Calu3 (cell line): ENCODE measurements at places on chromosomes 1 and 21.

DNA sequence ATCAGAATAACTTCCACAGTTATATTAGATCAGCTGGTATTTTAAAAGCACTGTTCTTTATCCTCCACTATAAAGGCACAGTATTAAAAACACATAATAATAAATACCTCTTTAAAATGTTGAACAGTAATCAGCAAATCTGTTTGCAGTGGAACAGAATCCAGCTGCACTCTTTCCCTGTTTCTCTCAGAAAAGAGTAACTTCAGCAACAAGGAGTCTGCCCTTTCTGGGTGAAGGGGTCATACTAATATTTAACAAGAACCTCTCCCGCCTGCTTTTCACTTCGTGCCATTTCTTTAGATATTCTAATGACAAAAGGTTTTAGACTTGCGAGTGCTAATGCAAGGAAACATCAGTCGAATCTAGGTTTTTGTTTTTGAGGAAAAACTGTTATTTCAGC lies 194.2 kb upstream of the FMN2 start:
- DNase-seq = no peak

- DNase-seq = no peak
Measured at GRCh38 chr1:34265396-34265795, 88.7 kb downstream of the C1orf94 start.

DNA sequence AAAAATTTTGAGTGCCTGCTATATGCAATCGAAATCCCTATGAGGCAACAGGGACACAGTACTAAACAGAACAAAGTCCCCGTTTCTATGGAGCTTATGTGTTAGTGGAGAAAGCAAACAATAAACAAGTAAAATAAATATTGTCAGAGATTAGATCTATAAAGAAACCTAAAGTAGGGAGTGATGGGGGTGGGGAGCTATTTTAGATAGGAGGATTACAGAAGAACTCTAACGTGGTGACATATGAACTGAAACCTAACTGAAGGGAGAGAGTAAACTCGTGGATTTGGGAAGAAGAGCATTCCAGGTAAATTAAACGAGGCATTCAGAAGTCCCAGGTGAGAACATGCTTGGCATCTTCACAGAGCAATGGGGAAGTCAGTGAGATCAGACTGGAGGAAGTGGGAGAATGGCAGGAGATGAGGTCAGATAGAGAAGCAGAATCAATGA lies 154.5 kb downstream of the DENND1B start:
- no peak for DNase-seq

GRCh38 chr1:23692308-23692871 lies 784 bp downstream of the RPL11 start:
- peak; percentile 2 for DNase-seq

DNA sequence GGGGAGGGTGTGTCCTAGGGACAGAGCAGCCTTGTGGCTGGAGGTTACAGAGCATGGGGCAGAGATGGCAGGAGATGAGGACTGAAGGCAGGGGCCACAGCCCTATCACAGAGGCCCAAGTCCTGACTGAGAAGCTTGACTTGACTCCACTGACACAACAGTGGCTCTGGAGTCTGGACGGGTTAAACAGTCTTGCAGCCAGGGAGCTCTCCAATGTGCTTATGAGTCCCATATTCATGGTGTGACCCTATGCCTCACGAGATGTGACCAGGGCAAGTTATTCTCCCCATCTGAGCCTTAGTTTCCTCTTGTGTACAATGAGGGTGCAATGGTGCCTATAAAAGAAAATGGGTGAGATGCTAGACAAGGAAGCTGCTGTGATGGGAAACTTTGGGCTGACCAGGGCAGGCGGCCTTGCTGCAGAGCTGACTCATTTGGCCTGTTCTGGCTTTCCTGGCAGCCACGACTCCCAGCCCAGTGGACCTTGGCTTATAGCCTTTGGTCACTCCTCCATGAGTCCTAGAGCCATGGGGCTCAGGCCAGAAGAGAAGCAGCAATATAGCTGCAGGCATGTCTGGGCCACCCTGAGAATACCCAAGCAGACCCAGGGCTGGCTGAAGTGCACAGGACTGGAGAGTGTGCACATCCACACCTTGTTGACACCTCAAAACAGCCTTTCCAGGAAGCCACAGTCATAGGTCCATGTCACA lies 2.8 kb upstream of the TTC22 start:
- DNase-seq = no peak

DNA sequence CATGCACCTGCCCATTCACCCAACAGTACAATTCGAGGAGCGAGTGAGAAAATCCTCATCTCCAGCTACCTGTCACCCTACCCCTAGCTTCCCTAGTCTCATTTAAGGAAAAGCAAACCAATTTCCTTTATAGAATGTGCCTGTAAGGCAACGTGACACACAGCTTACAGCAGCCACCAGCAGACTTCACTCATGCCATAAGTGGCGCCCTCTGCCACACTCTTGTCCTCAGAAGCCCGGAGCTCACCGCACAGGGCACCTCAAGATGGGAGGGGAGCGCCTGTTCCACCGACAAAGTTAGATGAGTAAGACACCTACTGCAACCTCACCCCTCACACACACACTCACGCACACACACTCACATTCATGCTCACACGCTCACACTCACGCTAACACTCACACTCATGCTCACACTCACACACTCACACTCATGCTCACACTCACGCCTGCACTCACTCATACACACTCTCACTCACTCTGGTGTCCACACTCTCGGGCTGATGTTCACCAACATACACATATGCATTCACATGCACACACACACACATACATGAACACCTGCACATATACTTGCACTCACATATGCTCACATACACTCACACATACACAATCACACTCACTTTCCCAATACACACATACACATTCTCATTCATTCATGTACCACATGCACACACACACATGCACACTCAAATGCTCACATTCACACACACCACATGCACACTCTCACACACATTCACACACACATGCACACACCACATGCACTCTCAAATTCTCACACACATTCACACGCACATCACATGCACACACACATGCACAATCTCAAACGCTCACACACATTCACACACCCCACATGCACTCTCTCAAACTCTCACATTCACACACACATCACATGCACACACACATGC lies 170.7 kb downstream of the PSMG1 start:
- DNase-seq = no peak

- DNase-seq = peak; percentile 49
Measured at GRCh38 chr1:241639623-241640148, 483 bp downstream of the CHML start.

GRCh38 chr1:17189632-17189990 lies 15.3 kb upstream of the PADI1 start:
- no peak for DNase-seq

- DNase-seq = no peak
Measured at GRCh38 chr1:101835988-101836387, 160.7 kb downstream of the OLFM3 start.

- DNase-seq = no peak
Measured at GRCh38 chr1:54507033-54507870, 40.8 kb upstream of the ACOT11 start.

- no peak for DNase-seq
Measured at GRCh38 chr1:5481889-5482288, 510.3 kb downstream of the NPHP4 start.

GRCh38 chr1:228088586-228089498 lies 6.3 kb downstream of the ARF1 start:
- no peak for DNase-seq

DNA sequence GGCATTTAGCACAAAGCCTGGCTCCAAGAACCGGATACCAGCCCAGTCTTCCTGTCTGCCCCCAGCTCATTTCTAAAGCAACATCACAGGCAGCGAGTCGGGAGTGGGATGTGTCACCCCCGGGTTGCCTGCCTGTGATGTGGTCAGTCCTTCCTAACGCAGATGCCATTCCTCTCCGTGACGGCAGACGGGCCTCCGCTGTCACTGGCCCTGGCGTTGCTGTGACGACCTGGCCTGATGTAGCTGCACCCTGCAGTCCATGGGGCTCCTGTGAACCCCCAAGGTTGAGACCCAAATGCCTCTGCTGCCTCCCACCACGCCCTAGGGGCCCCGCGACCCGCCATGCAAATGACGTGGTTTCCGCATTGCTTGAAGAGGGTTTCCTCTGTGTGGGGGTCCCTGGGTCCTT lies 12.3 kb downstream of the TNFRSF1B start:
- DNase-seq = no peak

DNA sequence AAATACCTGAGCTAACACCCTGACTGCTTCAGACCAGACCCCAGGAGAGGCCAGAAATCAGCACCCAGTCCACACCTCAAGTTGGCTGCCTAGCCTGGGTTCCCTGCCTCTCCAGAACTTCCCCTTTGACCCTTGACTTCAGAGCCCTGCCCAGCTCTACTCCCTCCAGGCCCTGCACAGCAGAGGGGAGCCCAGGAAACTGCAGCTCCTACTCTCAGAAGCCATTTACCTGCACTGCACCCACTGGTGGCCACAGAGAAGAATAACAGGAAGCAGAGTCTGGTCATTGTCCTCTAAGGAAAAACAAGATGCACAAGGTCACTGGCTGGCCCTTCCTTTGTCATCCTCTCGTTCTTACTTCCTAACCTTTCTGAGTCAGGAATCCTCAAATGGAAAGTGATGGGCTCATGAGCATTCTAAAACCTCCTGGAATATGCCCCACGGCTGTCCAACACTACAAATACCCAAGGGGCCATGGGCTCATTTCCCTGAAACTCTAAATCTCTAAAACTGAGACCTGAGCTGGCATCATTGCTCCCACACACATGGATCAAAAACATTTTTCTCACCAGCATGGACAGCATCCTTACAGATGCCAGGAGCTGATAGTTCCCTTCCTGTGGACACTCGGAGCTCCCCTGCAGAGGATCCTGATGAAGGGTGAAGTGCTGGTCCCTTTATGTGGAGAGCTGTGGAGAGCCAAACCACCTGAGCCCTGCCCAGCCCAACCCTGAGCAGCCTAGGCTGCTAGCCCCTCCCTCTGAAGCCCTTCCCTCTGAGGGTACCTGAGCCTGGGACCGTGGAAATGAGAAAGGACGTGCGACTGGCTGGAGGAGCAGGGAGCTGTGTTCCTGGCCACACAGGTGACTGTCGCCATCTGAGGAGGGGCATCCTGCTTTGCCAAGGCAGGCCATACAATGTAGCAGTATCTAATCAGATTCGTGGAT lies at the start of gene ITLN2:
Gene ITLN2 (minus strand): TSS at position 652 of the 947 bp plus-strand sequence. CDS start 68 bp downstream, at position 584.
- DNase-seq = peak; percentile 69
